Activated CD4-positive, CD25-positive, alpha-beta regulatory T cell (primary cell): ENCODE measurements at places on chromosomes 12 and 14.

DNA sequence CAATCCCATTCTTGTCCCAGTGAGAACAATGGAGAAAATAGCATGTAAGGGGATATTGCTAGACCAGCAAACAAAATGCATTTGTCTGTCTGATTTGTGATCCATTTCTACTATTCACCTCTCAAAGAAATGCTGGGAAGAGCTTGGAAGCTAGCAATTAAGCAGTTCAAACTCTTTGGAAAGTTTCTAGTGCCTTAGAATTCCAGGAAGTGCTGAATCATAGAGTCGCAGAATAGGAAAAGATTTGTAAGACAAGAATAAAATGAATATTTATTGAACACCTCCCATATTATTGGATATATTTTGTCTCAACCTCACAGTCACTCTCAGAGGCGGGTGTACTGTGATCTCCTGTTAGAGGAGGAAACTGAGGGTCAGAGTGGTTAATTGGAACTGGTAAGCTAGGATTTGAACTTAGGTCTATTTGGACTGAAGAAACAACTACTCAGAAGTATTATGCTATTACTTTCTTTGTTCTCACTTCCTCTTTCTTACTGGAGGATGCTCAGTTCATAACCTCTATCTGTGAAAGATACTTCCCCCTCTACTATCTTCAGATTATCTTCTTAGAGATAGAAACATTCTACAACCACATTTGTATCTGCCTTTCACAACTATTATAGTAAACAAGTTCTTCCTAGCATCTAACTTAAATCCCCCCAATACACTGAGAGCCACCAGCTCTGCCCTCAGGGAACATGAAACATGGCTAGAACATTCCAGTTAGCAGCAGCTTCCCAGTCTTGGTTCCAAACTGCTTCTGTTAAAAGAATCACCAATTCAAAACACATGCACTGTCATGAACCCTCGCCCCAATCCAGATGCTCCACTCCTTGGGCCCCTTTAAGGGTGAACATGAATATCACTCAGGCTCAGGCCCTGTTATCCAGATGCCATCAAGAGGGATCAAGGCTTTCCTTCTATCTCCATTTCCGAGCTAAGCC is 64.2 kb downstream of the DRAM1 start:
- no peak for DNase-seq

- no peak for DNase-seq
Observed at GRCh38 chr12:124301084-124301654, 6.3 kb downstream of the RFLNA start.

GRCh38 chr12:1058423-1058822 is 67.4 kb downstream of the ERC1 start:
- DNase-seq, result no peak

DNA sequence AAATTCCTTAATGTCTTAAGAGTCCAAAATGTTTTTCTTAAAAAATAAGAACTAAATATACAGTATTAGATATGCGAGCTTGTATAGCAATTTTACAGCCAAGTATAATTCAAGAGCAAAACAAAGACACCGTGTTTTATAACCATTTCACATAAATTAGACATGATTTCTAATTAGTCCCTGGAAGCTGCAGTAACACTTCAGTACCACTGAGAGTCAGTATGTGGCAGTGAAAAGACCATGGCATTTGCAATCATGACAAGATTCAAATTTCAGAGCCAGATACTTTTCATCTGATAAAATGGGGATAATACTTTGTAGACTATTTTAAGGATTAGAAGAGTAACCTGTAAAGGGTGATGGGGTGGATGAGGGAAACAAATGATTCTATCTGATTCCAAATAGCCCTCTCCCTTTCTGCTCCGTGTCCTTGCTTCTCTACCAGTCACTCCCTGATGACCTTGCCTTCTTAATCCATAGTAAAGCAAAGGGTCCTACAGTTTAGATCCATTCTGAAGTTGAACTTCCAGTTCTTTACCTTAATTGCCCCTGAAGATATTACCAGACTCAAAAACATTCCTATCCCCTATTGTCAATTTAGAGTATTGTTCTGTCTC is 145.4 kb upstream of the ABCD2 start:
- no peak for DNase-seq

GRCh38 chr14:89575386-89576061 is 158.5 kb upstream of the FOXN3 start:
- no peak for DNase-seq

GRCh38 chr14:81113176-81113575 is 107.6 kb downstream of the GTF2A1 start:
- no peak for DNase-seq

DNA sequence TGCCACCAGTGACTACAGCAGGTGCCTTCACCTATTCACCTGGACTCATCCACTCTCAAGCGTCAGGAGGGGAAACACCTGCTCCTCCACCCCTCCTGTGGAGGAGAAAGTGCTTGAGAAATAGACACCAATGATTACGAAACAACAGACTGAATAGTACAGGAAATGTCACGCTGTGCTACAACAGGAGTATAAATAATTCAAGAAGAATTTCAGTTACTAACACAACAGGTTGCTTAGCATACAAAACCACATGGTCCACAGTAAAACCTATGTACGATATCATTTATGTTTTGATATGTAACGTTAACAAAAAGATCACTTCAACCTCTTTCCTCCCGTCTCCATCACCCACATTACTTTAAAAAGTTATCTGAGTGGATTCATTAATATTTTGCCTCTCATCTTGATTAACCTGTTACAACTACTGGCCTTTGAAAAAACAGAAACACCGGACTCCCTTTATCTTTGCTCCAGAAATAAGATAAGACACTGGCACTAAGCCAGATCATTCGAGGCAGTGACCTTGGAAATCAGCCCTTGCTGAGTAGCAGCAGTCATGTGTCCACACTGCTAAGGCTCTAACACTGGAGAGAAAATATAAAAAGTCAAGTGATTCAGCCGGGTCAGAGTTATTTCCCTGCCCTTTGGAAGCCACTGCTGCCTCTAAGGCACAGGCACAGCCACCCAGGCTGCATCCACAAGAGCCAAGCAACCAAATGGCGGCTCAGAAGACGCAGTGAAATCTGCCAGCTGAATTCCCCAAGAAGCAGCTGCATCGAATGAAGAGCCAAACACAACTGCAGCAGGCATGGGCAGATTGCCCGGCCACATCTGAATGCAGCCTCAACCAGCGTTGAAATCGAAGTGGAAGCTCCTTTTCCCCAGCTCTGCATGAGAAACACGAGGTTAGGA is 40.9 kb downstream of the NT5DC3 start:
- DNase-seq, result no peak

GRCh38 chr12:120536064-120536791 is 2.1 kb downstream of the RNF10 start:
- DNase-seq, result no peak

- no peak for DNase-seq
Observed at GRCh38 chr12:106434526-106434925, 77.0 kb downstream of the POLR3B start.

DNA sequence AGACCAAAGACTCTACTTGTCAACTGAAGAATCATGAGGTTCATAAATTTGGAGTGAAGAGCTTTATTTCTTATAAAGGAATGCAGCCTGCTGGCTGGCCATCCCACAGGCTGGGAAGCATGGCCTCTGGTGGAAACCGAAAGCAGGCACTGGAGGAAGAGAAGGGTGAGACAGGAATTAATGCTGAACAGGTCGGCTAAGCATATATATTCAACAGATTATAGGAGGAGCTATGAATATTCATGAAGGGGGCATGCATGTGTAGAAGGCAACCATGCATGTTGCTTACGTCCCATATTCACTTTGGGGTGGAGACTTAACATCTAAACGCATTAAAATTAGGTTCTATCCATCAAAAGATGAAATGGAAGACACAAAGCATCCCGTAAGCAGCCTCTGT is 20.6 kb upstream of the RGS6 start:
- no peak for DNase-seq

DNA sequence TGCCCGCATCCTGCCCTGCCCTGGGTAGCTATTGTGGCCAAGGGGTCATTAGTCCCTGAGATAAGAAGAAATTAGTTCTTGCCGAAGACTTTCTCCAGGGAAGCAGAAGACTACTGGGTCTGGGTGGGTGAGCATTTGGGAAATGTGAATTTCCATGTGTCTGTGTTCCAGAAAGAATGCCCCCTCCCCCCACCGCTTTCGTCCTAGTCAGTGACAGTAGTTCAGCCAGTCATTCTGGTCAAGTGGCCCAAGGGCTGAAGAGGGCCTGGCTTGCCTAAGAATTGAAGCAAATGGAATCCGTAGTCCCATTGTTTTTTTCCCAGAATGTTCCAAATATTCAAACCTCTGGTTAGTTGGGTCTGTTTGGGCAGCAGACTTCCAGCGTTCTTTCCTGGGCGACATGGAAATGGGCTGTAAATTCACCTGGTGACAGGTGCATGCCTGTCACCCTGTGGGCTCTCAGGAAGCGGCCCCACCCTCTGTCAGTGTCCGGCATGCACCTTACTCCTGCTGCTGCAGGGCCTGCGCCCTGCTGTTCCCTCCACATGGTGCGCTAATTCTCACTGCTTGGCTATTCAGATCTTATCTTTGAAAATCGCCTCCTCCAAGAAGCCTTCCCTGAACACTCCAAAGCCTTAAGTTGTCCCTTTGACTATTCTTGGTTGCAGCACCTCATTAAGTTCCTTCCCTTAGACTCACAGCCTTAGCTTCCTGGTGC is 1.4 kb upstream of the RFLNA start:
- no peak for DNase-seq

DNA sequence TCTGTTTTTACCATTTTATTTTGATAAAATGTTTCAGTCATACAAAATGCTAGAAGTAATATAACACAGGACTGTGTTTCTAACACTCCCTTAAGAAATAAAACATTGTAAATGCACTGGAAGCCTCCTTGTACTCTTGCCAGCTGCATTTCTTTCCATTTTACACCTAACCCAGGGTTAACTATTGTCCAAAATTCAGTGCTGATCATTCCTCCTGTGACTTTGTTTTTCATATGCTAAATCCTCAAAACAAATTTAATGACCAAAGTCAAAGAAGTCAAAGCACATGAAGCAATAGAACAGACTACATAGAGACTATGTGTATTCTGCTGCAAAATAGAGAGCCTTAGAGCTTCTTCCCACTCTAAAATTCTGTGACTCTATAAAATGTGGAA is 420.3 kb upstream of the PRICKLE1 start:
- no peak for DNase-seq

DNA sequence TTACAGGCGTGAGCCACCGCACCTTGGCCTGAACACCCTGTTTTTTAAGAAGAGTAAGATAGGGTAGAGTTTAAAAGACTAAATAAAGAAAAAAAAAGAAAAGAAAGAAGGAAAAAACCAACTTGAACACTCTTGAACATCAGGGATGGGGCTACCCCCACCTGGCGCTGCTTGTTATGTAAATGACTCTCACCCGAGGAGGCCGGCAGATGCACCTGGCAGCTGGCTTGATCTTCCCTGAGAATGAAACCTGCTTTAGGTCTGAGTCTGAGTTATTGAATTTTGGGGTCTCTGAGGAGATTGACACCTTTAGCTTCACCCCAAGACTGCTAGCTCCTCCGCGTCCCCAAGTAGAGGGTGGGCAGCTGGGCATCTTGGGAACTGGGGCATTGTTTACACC is 15.5 kb upstream of the MEG3 start:
- no peak for DNase-seq
